ENCODE measurements at places on chromosomes 1 and 21.

GRCh38 chr1:160407839-160408801 lies 7.8 kb downstream of the VANGL2 start:
- DNase-seq, result no peak

GRCh38 chr1:77900687-77901293 lies 12.4 kb downstream of the NEXN start:
- no peak for DNase-seq

DNA sequence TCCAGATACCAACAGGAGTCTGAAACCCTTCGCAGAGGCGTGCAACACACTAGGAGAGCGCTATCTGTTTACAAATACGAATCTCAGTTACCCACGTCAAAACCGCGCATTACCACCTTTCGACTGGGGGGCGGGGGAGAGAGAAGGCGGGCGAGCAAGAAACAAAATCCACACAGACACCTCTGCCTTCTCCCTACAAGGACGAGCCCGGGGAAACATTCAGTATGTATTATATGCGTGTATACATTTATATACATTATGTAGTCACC lies 722 bp downstream of the TUT4 start:
- DNase-seq, result peak; percentile 66

DNA sequence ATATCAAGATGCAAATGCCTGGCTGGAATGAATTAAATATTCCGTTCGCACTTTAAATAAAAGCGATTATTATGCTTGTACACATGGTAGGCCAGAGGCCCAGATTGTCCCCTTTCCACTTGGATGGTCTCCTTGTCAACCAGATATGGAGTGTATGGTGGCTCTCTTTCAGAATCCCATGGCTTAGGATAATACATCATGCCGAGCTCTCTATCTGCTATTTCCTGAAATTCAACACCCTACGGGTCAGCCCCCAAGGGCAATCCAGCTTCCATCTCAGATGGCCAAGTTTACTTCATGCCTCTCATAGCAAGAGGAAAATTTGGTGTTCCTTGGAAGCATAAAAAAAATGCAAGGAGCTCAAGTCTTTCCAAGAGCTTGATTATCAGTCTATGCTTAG lies 25.4 kb upstream of the FMO1 start:
- no peak for DNase-seq

GRCh38 chr21:45749974-45750373 lies 106.4 kb downstream of the PCBP3 start:
- DNase-seq, result no peak
